ENCODE measurements at places on chromosomes 1 and 21.

- no peak for DNase-seq
Measured at GRCh38 chr1:207316622-207317391, 4.7 kb upstream of the CD55 start.

- no peak for DNase-seq
Measured at GRCh38 chr1:1752636-1753606, 25.3 kb downstream of the NADK start.

- no peak for DNase-seq
Measured at GRCh38 chr1:205600085-205600484, 31.7 kb downstream of the ELK4 start.

- no peak for DNase-seq
Measured at GRCh38 chr21:40056031-40056430, 188.8 kb downstream of the PCP4 start.
